ENCODE measurements at places on chromosomes 3 and 15.

DNA sequence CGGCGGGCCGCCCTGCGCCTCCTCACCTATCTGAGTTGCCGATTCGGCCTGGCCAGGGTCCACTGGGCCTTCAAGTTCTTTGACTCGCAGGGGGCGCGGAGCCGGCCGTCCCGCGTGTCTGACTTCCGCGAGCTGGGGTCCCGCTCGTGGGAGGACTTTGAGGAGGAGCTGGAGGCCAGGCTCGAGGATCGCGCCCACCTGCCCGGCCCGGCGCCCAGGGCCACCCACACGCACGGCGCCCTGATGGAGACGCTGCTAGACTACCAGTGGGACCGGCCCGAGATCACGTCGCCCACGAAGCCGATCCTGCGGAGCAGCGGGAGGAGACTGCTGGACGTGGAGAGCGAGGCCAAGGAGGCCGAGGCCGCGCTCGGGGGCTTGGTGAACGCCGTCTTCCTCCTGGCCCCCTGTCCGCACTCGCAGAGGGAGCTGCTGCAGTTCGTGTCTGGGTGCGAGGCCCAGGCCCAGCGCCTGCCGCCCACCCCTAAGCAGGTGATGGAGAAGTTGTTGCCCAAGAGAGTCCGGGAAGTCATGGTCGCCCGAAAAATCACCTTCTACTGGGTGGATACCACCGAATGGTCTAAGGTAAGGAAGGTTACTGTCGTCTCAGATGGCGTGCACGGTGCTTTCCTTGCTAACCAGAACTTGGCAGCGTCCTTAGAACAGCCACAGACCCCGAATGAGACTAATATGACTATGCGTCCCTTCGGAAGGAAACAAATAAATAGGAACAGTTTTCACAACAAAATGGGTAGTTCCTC is 567 bp downstream of the TICRR start:
- no peak for DNase-seq

DNA sequence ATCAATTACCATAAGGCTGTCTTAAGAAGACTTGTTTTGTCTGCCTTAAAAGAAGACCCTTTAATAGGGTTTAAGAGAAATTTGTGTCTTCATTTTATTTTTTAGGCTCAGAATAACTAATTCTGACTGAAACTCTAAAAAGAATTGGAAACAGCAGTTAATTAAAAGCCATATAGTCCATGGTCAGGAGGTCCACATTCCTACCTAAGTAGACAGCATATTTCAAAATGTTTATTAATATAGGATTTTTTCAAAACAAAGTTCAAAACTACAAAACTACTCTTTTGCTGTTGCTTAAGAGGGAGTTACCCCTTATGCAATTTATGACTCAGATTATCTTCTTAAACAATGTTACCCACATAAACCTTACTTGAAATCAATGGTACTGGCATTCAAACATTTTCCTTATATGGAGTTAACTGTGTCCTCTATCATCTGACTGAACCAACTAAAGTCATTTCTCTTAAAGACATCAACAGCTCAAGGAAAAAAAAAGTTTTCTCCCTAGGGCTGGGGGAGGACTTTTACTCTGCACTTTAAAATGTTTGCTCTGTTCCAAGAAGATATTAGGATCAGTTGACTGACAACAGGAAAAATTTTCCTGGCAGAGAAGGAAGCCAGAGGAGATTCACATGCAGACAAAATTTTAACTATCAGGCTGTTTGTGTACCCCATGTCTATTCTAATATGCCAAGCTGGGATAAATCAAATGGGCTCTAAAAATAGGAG is 56.8 kb upstream of the NANOGP8 start:
- DNase-seq: peak; percentile 89

DNA sequence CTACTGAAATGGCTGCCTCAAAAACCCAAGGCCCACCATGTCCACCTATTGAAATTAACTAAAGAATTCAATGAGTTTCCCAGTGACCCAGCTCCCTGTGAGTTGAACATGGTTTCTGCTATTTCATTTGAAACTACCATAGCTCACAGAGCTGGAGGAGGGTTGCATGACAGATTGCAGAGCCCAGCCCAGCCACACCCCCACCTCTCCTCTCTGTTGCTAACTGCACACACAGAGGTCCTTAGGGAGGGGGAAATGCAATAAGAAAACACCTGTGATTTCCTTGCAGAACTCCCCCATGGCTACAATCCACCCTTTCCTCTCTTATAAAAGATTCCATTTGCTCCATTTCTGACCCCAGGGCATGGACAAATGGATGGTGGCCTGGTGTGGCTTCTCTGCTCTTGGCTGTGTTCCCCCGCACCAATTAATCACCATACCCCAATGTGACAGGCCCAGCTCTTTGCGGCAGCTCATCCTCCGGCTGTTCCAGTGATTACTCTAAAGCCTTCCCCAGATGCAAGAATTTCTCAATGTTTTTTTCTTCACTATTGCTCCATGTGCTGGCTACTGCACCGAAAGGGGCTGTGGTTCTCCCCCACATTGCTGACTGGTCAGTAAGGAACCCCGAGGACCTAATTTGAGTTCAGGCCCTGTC is 208.4 kb upstream of the KBTBD8 start:
- DNase-seq: peak; percentile 15

DNA sequence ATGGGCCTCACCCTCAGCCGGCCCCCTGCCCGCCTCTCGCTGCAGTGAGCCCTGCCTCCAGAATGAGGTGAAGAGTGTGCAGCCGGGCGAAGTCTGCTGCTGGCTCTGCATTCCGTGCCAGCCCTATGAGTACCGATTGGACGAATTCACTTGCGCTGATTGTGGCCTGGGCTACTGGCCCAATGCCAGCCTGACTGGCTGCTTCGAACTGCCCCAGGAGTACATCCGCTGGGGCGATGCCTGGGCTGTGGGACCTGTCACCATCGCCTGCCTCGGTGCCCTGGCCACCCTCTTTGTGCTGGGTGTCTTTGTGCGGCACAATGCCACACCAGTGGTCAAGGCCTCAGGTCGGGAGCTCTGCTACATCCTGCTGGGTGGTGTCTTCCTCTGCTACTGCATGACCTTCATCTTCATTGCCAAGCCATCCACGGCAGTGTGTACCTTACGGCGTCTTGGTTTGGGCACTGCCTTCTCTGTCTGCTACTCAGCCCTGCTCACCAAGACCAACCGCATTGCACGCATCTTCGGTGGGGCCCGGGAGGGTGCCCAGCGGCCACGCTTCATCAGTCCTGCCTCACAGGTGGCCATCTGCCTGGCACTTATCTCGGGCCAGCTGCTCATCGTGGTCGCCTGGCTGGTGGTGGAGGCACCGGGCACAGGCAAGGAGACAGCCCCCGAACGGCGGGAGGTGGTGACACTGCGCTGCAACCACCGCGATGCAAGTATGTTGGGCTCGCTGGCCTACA is 8.5 kb downstream of the GRM2 start:
- DNase-seq: no peak

DNA sequence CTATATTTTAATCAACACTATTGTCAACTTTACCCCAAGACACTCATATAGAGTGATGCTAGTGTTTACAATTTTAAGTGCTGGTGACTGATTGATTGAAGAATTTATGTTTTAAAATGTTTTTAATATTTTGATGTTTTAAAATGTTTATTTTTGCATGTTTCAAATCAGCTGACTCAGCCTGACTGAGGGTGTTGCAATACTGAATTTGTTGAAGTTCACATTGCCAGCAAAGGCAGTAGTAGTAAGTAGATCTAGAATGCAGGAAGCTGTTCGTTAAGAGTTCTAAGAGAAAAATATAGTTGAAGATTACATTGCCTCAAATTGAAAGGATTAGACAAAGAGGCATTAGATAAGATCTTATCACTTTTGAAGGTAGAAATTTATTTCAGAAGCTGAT is 977.6 kb downstream of the IGSF11 start:
- no peak for DNase-seq

Measured in AG10803 (cell line).